ENCODE measurements at places on chromosomes 5 and 9.

GRCh38 chr5:55416306-55416705 is 108.5 kb downstream of the MTREX start:
- DNase-seq: no peak

DNA sequence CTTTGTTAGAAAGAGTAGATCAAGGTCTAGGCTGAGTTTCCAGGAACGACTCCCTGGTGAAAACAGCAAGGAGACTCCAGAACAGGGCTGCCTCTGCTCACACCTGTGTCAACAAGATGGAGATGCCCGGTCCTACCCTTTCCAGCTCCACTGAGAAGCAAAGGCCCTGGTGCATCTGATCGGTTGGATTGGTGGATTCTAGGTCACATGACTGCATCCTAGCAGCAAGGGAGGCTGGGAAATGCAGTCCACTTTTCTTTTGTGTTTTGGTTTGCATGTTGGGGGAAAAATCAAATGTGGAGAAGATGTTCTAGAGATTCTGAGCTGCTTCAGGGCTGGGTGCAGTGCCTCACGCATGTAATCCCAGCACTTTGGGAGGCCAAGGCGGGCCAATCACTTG is 82.0 kb upstream of the TRIO start:
- no peak for DNase-seq

DNA sequence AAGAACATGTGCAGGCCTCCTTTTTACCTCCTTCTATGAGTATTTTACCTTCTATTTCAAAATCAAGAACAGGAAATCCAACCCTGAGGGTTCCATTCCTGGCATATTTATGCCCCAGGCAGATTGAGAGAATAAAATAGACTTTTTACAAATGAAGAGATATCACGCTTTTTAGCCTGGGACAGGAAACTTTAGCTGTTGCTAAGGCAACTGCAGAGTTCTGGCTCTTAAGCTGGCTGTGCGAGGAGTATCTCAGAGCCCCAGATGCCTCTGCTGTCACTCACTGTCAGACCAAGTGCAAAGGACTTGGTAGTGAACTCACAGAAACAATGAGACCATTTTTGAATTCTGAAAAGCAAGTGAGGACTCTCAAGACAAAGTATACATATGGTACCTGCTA is 69.5 kb upstream of the HSPB3 start:
- DNase-seq: no peak

DNA sequence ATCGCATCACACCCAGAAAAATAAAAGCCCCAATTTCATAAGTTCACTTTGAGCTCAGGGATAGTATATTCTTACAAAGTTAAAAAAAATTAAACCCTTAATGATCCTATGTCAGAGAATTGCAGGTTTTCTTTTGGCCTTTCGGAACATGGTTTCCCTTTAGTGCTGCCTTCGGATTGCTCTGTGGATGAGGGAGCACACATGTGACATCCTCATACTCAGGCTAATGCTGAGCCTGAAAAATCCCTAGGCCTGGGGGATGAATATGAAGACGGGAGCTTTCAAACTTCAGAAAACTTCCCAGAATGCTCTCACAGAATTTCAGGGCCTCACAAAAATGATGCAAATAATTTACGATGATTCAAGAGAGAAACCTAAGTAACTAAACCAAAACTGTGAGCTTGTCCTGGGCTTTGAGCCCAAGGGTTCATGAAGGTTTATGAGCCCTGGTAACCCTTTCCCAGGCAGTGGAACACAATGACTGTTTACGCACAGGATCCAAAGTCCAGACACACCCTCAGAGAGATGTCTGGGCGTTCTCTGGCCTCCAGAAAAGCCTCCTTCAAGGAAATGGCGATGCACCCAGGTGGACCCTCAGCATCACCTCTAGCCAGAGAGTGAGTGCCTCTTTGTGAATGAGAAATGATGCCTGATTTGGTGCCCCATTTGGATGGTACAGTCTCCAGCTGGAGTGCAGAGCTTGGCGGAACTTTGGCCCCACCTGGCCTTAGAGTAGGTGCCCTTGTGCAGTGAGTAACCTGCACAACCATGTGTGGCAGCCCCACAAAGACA is 145.4 kb downstream of the ENTREP1 start:
- DNase-seq: no peak

- DNase-seq: no peak
Measured at GRCh38 chr5:100872408-100873190, 30.5 kb downstream of the ST8SIA4 start.

DNA sequence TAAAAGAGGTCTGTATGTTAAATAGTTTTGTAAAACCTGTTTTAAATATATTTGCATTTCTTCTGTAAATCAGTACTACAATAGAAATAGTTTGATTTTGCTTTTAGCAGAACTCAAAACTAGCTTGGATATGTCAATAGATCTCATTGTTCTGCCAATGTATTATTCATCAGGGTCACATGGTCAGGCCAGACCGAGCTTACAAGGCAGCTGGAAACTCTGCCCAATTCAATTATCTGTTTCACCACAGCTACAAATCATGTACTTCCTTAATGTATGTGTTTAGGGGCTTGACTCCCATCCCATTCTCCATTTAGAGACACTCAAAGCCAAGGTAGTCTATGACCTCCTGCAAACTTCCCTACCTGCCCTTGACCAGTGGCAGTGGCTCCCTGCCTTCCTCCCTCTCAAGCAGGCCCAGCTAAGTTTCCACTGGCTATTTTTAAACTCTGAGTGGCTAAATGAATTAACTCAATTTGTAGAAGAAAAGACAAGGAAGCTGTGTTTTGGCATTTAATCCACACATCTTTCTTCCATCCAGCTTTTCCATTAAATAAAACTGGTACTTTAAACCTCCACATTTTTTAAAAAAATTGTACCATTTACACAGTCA is 46.4 kb upstream of the SELENOP start:
- DNase-seq: no peak

GRCh38 chr5:179163236-179164155 is 103.3 kb downstream of the ZNF354C start:
- no peak for DNase-seq

- DNase-seq: no peak
Measured at GRCh38 chr9:130698514-130698913, 4.9 kb downstream of the EXOSC2 start.

GRCh38 chr5:60055168-60055567 is 161.6 kb upstream of the PDE4D start:
- DNase-seq: no peak

- DNase-seq: no peak
Measured at GRCh38 chr9:129697656-129698253, 32.3 kb downstream of the PRRX2 start.

- DNase-seq: no peak
Measured at GRCh38 chr5:180299526-180299925, 7.6 kb upstream of the MAPK9 start.

GRCh38 chr5:31113666-31114350 is 79.7 kb upstream of the CDH6 start:
- DNase-seq: no peak

DNA sequence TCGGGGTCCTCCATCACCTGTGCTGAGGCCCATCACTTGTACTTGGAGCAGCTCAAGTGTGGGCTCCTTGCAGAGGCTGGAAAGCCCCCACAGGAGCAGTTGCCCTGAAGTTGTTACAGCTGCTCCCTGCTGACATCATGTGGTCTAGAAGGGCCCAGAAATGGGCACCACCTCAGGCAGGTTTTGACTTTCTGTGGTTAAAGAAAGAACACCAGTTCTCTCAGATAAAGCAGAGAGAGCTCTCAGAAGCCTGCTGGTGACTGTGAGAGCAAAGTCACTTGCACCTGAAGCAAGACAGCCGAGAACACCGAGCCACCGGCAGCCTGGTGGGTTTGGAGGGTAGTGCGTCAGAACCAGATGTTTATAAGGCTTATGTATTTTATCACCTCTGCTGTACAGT is 70.4 kb downstream of the MVB12B start:
- DNase-seq: no peak

DNA sequence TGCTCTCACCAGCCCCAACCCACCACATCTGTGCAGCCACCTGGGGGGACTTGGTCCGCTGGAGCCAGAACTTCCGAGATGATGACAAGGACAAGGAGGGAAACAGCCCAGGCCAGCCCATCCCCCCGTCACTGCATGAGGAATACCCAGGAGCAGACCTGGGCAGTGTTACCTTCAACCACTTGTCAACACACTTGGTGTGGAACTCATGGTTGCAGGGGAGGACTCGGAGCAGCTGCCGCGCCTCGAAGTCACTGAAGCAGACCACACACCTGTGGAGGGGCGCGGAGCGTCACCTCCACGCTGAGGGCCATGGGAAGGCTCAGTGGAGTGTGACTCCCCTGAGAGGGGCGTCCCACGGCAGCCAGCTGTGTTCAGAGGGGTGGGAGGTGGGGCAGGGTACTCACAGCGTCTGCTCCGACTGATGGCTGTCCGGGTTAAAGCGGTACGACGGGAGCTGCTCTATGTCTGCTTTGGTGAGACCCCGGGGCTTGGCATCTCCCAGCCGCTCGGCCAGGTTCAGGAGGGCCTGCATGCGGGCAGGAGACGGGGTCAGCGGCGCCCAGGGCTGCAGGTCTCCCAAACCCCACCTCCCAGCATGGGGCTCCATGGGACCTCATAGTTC is 8.0 kb downstream of the RNF44 start:
- DNase-seq: no peak

- peak; percentile 86 for DNase-seq
Measured at GRCh38 chr9:18331808-18332209, 142.1 kb upstream of the ADAMTSL1 start.

DNA sequence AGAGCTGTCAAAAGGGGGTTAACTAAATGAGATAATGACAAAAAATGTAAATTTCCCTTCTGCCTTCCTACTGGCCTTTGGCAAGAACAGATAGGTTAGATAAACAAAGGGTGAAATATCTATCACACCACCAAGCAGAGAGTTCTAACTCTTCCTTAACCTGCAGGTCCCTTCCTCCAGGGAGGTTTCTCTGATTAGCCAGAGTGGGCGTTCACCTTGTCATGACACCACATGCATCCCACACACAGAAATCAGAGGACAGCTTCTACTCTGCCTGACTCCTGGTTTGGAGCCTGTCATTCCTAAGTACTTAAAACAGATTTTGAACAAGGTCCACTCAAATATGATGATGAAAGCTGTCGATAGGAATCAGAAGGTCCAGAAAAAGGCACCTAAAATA is 180.0 kb downstream of the CDK5RAP2 start:
- DNase-seq: no peak

DNA sequence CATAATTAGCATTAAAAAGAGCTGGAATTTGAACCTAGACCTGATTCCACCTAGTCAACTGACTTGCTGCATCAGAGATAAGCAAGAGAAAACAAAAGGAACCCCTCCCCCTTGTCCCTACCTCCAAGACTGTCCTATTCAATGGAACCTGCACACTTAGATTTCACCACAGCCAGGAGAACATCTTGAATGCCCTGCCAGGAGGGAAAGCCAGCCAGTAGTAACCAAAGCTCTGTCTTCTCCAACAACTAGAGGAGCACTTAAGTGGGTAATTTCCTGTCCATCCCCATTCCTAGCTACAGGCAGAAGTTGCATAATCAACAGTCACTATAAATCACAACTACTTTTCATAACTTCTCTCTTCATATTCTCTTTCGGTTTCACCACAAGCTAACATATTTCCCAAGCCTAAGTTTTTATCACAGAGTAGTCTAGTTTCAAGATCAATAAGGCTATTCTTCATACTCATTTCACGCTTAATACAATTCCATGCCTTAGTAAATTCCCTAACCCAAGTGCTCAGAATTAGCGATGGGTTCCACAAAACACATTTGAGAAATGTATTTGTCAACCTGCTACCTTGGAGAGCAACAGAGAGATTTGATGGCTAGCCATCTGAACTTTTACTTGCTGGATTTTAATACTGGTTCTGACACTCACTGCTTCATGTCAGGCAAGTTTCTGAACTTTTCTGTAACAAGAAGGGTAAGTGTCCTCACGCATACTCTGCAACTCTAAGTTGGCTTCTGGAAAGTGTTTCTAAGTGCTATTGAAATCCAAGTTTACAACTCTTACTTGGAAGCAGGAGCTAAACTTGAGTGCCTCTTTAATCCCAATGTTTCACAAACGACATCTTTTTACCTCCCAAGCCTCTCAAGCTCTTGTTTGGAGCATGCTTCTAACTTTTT is 2.0 kb downstream of the DENND1A start:
- DNase-seq: no peak

GRCh38 chr5:66958980-66959641 is 237.5 kb downstream of the CD180 start:
- DNase-seq: no peak

- DNase-seq: no peak
Measured at GRCh38 chr9:129414377-129414992, 206.4 kb downstream of the C9orf50 start.

GRCh38 chr9:112921549-112921948 is 30.9 kb upstream of the SLC46A2 start:
- no peak for DNase-seq

DNA sequence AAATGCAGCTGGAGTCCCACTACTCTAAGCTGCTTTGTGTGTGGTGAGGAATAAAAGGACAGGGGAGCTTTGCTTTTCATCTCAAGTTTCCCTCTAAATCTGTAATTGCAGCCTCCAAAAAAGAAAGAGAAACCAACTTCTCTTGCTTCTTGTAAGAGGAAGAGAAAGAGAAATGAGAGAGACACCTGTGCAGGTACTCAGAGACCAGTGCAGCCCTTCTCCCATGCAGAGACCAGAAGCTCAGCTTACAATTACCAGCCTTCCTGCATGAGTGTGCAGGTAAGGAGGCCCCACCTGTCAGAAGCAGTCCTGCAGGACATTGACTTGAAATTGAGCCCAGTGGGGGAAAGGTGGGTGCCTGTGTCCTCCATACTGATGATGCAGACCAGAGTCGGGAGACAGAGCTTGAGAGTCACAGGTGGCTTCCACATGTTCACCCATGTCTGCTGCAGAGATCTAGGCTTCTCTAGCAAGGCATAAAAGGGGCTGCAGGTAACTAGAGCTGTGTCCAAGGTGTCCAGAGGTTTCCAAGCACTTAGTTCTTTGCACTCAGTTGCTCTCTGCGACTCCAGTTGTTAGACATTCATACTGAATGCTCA is 15.3 kb upstream of the MED10 start:
- no peak for DNase-seq

DNA sequence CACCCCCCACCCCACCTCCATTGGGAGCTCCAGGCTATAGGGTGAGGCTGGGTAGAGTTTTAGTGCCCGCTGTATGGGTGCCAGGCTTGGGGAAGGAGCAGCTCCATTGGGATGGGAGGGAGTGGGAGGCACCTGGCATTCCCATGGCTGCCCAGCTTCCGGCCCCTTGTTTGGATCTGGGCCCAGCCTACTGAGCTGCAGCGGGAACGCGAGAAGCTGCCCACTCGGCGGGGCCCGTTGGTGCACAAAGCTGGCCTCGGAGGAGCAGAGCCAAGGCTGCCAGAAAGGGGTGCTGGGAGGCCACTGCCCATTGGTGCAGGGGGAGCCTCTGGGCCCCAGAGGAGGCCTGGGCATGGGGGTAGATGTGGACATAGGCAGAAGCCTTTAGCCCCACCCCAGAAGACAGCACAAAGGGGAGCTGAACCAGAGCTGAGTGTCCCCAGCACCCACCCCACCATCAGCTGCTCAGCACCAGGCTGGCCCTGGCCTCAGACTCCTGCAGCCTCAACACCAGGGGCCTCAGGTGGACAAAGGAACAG is 4.4 kb downstream of the LCN9 start:
- DNase-seq: no peak

GRCh38 chr5:137199966-137200365 is 299.2 kb downstream of the SPOCK1 start:
- no peak for DNase-seq

Data from NCI-H1105 treated with DMSO at 0.1 percent for 48 hours (cell line).